ENCODE measurements at places on chromosomes 3 and 15. TPM values are rescaled to one million over a fixed set of nuclear protein-coding genes. Genes with fewer than 3 reads are reported as not detected.

GRCh38 chr3:118146658-118147375 is 887.8 kb downstream of the IGSF11 start:
- DNase-seq: no peak

GRCh38 chr3:194251007-194251406 is 100.1 kb downstream of the CPN2 start:
- no peak for DNase-seq

The HDC gene
- total RNA-seq: not detected

- peak; percentile 97 for DNase-seq
These were observed 103.8 kb downstream of the RBMS3 start for GRCh38 chr3:29384640-29385039.

- no peak for DNase-seq
These were observed 36.8 kb upstream of the RPL32 start for GRCh38 chr3:12878141-12878574.

- DNase-seq: no peak
These were observed 22.5 kb upstream of the SHC4 start for GRCh38 chr15:48986240-48986639.

The SRPRB gene
- total RNA-seq: 57.7 TPM

The AADAC gene
- total RNA-seq: 0.49 TPM

The CORO2B gene
- 5.9 TPM for total RNA-seq

The VEPH1 gene
- total RNA-seq: 85.5 TPM

GRCh38 chr15:27541581-27541980 is 557.5 kb downstream of the OCA2 start:
- no peak for DNase-seq

DNA sequence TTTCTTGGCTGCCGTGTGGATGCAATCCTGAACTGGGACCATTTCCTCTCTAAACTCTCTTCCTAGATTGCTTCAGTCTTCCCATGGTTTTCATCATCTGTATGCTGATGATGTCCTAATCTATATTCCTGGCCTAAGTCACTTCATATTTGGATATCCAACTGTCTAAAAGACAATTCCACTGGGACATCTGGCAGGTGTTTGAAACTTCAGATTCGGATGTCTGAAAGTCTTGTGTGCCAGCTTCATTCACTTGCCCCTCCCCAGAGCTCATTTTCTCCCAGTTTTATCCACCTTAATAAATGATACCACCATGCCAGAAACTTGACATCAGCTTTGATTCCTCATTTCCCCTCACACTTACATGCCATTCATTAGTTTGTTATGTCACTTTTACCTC is 134.9 kb upstream of the PTX3 start:
- DNase-seq: no peak

The GATA2 gene
- total RNA-seq: 9.0 TPM
